ENCODE measurements at places on chromosomes 6 and 20.
A peak's percentile ranks its signal among the peaks of the same experiment; 100 is the strongest.

GRCh38 chr6:12586721-12587480 is 129.7 kb upstream of the PHACTR1 start:
- no peak for DNase-seq

DNA sequence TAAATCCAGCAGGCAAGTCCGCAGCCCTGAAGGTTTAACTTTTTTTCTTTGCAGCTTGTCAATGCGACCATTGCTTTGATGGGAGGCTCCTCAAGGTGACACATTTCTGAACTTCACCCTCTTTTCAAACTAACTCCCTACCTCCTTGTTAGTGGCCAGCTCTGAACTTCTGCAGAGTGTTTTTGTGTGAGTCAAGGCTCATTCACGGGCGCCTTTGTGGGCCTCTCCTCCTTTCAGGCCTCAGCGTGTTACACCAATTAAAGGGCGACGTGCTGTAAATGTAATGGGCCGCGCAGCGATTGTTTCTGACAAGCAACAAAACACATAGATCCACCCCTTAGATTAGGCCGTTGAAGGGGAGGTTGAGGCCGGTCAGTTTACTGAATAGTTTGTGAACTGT is 45.5 kb upstream of the NR2E1 start:
- DNase-seq: no peak

DNA sequence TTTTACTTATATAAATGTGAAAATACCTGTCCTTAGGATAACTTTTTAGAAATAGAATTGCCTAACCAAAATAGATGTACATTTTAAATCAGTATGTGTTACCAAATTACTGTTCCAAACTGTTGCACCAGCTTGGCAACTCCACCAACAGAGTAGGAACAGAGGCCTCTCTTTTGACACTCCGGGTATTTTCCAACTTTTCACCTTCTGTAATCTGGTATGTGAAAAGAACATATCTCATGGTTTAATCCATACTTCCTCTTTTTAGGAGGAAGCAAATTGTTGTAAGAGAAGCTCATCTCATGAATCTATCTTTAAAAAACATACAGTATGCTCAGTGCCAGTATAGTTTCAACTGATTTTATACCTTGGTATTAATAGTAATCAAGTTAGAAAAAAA is 24.9 kb downstream of the RNF144B start:
- DNase-seq: no peak

DNA sequence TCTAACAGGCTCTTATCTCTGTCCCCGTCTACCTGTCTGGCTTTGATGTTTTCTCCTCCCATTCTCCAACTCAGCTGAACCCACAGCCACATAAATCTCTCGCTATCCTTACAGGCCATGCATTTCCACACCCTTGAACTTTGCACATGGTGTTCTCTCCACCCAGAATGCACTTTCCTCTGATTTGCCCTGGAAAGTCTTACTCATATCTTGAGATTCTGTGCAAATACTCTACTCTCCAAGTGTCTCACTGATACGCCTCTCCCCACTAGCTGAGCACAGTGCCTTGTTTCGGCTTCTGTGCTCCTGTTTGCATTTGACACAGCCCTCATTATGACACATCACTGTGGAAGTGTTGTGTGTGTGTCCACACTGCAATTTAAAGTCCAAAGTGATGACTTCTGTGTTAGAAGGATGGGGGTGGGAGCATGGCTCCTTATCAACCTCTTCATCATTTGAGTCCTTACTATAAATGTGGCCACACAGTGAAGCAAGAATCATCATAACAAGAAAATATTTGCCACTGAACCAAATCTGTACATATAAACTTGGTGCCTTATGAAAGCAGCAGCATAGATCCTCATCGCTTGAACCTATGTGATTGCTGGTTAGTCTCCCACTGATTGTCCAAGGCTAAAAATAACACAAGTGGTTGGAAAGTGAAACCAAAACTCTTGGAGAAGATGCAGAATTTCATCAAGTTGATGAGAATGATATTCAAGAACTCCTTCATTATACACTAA is 5.5 kb upstream of the PRELID3B start:
- DNase-seq: no peak

DNA sequence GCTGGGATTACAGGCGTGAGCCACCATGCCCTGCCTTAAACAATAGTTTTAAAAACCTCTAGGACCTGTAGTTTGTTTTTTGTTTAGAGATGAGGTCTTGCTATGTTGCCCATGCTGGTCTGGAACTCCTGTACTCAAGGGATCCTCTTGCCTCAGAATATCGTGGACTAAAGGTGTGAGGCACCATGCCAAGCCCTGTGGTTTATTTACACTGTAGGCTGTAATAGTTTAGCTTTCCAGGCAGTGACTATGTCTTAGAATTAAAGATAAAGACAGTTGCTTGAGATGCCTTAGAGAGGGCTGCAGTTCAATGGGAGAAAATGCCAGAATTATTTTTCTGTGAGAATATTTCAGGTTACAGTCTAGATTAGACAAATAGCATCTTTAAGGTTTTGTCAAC is 72.9 kb downstream of the SGK1 start:
- no peak for DNase-seq

- no peak for DNase-seq
These were observed 112.3 kb downstream of the RCAN2 start for GRCh38 chr6:46378882-46379416.

- no peak for DNase-seq
These were observed 780 bp downstream of the TFAP2A start for GRCh38 chr6:10413850-10414738.

GRCh38 chr6:51617751-51618150 is 469.7 kb downstream of the PKHD1 start:
- no peak for DNase-seq

DNA sequence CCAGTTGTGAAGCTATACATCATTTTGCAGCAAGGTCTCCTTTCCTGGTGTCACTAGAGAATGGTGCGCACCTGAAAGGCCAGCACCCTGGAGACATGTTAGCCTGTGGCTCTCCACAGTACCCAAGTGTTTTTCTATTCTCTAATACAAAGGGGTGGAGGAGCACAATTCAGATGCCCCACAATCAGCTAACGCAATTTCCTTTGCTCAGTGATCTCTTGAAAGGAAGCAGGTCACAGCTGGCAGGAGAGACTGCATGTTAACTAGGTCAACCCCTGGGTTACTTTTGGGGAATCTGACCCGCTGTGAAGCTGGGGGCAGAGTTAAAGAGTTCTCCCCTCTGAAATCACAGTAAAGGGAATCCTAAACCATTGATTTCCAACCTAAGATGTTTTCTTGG is 92.5 kb downstream of the B3GAT2 start:
- no peak for DNase-seq

GRCh38 chr6:161215193-161215592 is 58.7 kb downstream of the AGPAT4 start:
- no peak for DNase-seq

- no peak for DNase-seq
These were observed 361.0 kb downstream of the CD83 start for GRCh38 chr6:14478381-14479225.

DNA sequence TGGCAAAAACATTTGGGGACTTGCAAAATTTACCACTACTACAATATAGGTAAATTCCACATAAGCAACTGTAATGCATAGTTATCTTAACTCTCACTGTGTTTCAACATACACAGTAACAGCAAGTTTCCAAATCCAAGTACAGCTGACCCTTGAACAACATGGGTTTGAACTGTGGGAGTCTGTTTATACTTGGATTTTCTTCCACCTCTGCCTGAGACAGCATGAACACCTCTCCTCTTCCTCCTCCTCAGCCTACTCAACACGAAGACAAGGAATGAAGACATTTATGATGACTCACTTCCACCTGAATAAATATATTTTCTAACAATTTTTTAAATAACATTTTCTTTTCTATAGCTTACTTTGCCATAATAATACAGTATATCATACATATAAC is 25.6 kb downstream of the MAN1A1 start:
- no peak for DNase-seq

DNA sequence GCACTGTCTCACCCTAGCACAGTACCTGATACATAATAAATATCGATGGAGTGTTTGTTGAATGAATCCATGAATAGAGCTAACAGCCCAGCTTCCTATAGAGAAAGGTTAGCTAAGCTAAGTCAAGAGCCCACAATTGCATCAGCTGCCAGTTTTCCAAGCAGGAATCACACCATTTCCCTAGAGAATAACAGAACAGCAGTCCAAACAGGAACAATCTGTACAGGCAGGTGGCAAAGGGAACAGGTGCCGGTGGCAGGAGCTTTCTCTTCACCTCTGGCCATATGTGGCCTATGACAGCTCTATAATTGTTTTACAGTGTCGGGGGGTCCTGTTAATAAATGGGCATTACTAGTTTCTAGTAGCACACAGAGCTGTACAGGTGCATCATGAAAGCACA is 38.8 kb downstream of the ISM1 start:
- DNase-seq: no peak

DNA sequence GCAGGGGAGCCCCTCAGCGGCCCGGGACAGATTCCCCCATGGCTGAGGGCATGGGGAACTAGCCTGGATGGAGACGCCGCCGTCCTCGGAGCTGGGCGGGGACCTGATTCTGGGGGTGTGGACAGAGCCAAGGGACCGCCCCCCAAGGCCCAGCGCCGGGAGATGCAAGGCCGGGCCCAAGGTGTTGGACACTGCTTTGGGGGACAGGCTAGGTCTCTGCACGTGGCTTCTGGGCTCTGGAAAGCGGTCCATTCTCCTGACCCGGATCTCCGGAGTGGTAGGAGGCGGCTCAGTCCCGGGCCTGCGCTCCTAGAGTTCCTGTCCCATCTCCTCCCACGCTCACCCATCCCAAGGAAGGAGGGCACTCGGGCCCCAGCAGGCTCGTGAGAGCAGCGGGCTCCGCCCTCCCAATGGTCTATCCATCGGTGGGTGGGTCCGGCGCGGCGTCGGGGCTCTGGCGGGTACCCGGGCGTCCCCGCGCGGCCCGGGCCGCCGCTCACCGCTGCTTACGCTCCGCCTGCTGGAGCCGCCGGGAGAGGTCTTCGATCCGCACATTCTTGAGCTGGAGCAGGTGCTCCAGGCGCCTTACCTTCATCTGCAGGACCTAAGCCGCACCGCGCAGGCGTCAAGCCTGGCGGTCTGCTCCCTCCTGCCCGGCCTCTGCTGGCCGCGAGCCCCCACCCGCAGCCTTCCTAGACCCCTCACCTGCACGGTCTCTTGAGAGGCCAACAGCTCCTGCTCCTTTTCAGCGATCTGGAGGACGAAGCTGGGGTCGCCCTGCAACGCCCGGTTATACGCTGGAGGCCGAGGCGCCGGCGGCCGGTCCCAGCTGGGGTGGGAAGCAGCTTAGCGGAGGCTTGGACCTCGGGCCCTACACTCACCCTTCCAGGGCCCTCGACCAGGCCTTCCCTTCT is 3.3 kb downstream of the SPEF1 start:
- peak; percentile 38 for DNase-seq

GRCh38 chr6:10610289-10610688 is 84.1 kb downstream of the C6orf52 start:
- DNase-seq: no peak

DNA sequence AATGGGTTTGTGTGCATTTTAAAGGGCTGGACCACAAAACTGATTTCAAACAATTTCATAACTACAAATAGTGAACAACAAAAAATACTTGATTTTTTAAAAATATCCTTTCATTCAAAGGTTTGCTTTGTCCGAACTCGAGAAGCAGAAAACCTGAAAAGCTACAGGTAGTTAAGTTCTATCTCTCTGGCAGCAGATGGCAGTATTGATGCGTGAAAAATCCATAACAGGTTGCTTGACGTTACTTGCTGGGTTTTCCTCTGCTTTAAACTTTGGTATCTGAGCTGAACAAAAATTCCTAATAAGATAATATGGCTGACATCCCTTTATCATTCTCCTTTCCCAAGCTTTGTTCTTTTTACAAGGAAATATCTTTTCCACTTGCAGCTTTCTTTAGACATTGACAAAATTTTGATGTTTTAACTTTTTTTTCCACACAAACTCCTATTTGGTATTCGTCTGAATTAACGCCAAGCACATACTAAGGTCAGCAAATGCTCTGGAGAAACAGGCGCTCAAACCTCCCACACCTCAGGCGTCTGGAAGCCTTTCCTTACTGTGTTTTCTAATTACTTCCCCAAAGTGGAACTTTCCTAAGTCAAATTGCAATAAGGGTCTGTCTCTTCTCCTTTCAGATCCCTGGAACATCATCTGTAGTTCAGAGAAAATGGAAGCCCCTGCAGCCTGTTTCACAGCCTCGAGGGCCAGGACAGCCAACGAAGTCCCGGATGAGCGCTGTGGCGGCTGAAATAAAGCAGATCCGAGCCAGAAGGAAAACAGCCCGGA is 50.3 kb upstream of the GFRAL start:
- DNase-seq: no peak

DNA sequence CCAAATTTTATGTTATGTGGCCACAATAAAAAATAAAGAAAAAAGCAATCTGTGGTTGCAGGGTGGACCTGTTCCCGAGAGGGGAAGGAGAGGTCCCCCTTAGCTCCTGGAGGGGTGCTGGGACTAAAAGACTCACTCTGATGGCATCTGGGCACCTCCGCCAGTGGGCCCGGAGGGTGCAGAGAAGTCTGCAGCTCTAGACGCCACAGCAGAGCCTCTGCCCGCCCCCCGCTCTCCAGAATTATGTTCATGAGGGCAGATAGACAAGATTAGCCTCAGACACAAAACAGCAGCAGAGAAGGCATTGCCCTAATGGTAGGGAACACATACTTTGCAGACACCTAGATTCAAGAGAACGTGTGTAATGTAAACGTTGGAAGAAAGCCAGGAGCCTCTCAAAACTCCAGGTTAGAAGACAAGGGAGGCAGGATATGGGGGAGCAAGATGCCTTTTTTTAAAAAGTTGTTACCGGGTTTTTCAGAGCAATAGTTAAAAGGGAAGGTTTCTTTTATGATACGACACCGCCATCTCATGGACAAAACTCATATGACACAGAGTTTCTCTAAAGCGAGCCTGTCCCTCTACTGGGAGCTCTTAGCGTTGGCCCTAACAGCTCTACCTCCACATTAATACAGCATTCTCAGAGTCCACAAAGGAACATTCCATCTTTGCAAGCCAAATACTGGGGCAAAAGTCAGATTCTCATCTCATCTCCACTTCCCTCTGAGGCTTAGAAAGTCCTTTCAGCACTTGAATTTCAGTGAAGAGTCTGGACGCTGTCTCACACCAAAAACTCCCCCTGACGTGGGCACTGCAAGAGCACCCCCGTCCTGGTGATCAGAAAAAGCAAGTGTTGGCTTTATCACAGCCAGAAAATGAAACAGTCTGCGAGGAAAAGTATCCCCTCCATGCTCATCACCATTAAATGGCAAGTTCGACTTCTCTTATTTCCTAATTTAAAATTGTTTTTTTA is 47.2 kb downstream of the FOXF2 start:
- peak; percentile 40 for DNase-seq

DNA sequence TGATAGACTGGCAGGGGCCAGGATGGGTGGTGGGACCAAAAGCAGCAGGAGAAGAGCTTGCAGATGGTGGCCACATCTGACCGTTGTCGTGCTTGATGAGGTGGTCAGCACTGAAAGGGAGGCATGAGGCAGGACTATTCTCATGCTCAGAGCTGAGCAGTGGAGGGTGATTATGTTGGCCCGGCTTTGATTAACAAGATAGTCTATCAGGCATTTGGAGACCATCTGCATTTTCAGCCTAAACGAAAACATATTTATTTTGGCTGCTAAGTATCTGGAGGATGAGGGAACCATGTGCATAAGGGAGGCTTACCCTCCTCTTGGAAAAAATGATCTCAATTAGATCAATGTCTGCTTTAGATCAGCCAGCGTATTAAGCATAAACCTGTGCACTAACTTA is 141.6 kb upstream of the KCNK16 start:
- DNase-seq: no peak

GRCh38 chr6:137926207-137926731 is 59.2 kb downstream of the TNFAIP3 start:
- no peak for DNase-seq

- DNase-seq: no peak
These were observed 102.8 kb downstream of the FYN start for GRCh38 chr6:111770263-111771093.

- no peak for DNase-seq
These were observed 182.0 kb downstream of the UST start for GRCh38 chr6:148928811-148929210.
